CD4-positive, alpha-beta T cell treated with Interleukin-15 for 4 hours (primary cell): ENCODE measurements at places on chromosomes 2 and 18.

- no peak for DNase-seq
Measured at GRCh38 chr2:229653531-229653930, 60.8 kb downstream of the DNER start.

- DNase-seq: no peak
Measured at GRCh38 chr2:237865623-237866041, 6.2 kb downstream of the RAMP1 start.

GRCh38 chr2:85843543-85843942 lies 45.2 kb downstream of the ST3GAL5 start:
- DNase-seq: no peak

DNA sequence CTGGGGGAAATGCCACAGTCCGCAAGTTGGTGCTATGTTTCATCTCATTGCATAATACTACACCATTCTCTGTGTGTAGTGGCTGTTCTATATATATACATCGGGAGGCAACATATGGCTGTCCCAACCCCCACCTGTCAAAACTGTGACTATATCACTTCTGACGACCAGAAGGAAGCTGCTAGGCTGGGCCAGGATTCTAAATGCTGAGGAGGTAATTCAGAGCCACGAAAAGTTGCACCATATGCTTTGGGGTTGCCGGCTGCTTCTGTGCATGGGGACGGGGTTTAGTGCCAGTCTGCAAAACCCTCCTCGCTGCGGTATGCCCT lies 117.3 kb downstream of the MSH2 start:
- DNase-seq: no peak

- DNase-seq: no peak
Measured at GRCh38 chr18:44681076-44681970, 635 bp downstream of the SETBP1 start.

GRCh38 chr2:70011335-70011734 lies 49.9 kb upstream of the ASPRV1 start:
- no peak for DNase-seq

DNA sequence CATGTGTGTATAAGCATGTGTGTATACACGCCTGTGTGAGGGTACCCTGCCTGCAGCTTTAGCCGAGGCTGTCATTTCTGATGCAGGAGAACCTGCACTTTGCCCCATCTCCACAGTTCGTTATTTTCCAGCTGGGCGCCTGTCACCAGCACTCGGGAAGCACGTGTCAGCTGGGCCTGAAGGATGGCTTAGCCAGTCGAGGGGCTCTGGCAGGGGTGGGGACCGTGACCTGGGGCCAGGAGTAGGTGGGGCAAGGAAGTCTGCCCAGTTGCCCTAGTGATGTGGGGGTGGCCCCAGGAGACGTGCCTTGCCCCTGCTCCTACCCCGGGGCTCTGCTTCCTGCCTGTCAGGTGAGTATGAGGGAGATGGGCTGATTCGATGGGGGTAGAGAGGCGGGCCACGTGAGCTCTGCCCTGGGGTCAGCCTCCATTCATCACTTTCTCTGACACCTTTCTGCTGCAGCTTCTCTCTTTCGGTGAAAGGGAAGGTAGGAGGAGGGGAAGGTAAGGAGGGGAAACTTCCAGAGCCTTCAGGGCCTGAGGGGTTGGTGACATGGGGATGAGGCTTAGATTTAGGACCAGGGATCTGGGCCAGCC lies 130.6 kb upstream of the SKOR2 start:
- DNase-seq: no peak

DNA sequence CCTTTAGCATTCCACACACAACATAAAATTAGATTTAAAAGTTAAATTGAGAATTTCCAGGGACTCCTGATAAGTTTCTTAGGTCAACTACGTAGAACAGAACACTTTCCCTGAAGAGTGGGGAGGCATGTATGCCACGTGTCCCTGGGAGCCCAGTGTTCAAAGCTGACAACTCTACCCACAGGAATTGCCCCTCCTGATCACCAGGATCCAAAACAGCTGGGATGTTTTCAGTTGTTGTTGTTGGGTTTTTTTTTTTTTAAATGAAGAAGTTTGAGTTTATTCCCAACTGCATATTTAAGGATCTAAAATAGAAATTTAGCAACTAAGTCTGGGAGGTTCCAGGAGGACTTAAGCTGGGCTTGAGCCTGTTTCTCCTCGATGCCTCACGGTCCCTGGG lies 100.5 kb downstream of the TPGS2 start:
- DNase-seq: no peak
